ENCODE measurements at places on chromosomes 3 and 15.

- no peak overlapping the region for H3K27ac ChIP-seq
- DNase-seq: no peak
- H3K36me3 ChIP-seq: peaks cover 45% of the 10 kb centered on the region
- H3K27me3 ChIP-seq: no peaks in the 10 kb centered on the region
- peaks cover 13% of the 10 kb centered on the region for H3K4me1 ChIP-seq
Observed at GRCh38 chr15:34360298-34360697, 6.7 kb downstream of the LPCAT4 start.

DNA sequence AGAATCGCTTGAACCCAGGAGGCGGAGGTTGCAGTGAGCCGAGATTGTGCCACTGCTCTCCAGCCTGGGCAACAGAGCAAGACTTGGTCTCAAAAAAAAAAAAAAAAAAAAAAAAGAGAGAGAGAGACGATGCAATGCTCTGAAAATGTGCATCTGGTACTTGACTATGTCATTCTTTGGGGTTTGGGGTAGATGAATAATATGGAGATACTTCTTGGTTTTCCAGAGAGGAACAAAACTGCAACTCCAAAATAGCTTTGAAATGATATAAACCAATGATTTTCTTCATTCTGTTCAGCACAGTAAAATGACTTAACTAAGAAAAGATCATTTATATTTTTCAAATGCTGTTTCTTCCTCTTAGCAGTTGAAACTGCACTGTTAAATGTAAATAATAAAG lies 158.9 kb downstream of the ISL2 start:
- H3K27ac ChIP-seq: no peak overlapping the region
- peaks cover 1% of the 10 kb centered on the region for H3K36me3 ChIP-seq
- H3K4me1 ChIP-seq: no peaks in the 10 kb centered on the region
- no peak overlapping the region for H3K4me3 ChIP-seq
- DNase-seq: no peak
- no peaks in the 10 kb centered on the region for H3K27me3 ChIP-seq

DNA sequence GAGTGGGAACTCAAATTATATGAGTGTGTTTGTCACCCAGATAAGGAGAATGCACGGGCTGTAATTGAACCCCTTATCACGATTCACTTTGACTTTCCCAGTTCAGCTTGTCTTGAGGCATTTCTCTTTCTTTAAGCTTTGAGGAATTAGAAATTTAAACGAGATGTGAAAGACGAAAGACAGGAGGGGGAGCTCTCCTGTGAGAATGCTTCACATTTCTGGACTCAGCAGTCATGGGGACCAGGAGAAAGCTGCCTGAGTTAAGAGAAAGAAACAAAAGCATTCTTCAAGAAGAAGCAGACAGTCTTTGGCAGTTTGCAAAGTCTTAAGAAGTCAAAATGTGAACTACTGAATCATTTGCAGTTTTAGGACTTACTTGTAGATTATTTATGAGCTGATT lies 205.6 kb downstream of the NECTIN3 start:
- no peaks in the 10 kb centered on the region for H3K27me3 ChIP-seq
- H3K36me3 ChIP-seq: peaks cover 2% of the 10 kb centered on the region
- H3K4me1 ChIP-seq: peaks cover 5% of the 10 kb centered on the region
- no peak for DNase-seq
- H3K4me3 ChIP-seq: no peak overlapping the region
- H3K27ac ChIP-seq: no peak overlapping the region

GRCh38 chr15:78969687-78970349 lies 25.0 kb upstream of the CTSH start:
- H3K36me3 ChIP-seq: no peaks in the 10 kb centered on the region
- no peaks in the 10 kb centered on the region for H3K4me1 ChIP-seq
- peaks cover 3% of the 10 kb centered on the region for H3K27me3 ChIP-seq
- no peak overlapping the region for H3K27ac ChIP-seq
- no peak for DNase-seq

DNA sequence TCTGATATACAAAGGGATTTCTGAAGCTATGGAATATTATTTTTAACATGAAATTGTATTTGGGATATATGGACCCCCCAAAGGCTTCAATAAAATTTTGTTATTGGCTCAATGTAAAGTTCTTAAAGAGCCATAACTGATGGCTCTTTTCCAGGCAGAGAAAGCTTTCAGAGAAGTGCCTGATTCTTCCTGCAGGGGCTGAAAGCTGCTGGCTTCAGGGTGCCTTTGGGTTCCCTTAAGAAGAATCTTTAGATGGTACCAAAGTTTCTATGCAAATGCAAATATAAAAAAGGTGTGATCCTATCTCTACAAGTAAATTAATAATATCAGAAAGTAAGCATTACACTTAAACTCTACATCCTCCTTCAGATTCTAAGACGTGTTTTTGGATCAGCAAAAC lies 72.6 kb downstream of the NR2F2 start:
- H3K36me3 ChIP-seq: no peaks in the 10 kb centered on the region
- no peak overlapping the region for H3K4me3 ChIP-seq
- peaks cover 17% of the 10 kb centered on the region for H3K27me3 ChIP-seq
- H3K27ac ChIP-seq: no peak overlapping the region
- H3K4me1 ChIP-seq: no peaks in the 10 kb centered on the region

- H3K27ac ChIP-seq: no peak overlapping the region
- H3K36me3 ChIP-seq: no peaks in the 10 kb centered on the region
- no peak for DNase-seq
- H3K4me1 ChIP-seq: no peaks in the 10 kb centered on the region
Observed at GRCh38 chr3:123660900-123661299, 76.0 kb upstream of the HACD2 start.

GRCh38 chr3:114417675-114418074 lies 123.8 kb downstream of the TIGIT start:
- H3K4me3 ChIP-seq: no peak overlapping the region
- no peak for DNase-seq
- H3K27ac ChIP-seq: no peak overlapping the region
- H3K27me3 ChIP-seq: no peaks in the 10 kb centered on the region

GRCh38 chr15:69114331-69114928 lies 46.0 kb upstream of the GLCE start:
- H3K36me3 ChIP-seq: no peaks in the 10 kb centered on the region
- H3K4me3 ChIP-seq: no peak overlapping the region
- H3K4me1 ChIP-seq: peaks cover 13% of the 10 kb centered on the region
- H3K27me3 ChIP-seq: peaks cover 67% of the 10 kb centered on the region
- DNase-seq: no peak

GRCh38 chr3:172181932-172182586 lies 142.7 kb downstream of the FNDC3B start:
- peaks cover 14% of the 10 kb centered on the region for H3K36me3 ChIP-seq
- no peak overlapping the region for H3K27ac ChIP-seq
- peaks cover 15% of the 10 kb centered on the region for H3K4me1 ChIP-seq
- DNase-seq: no peak

GRCh38 chr3:150407051-150407807 lies 869 bp upstream of the TSC22D2 start:
- H3K27me3 ChIP-seq: peaks cover 9% of the 10 kb centered on the region
- H3K4me1 ChIP-seq: peaks cover 14% of the 10 kb centered on the region
- peak overlapping the region; percentile 90 for H3K27ac ChIP-seq
- peak overlapping the region; percentile 91 for H3K4me3 ChIP-seq
- peaks cover 5% of the 10 kb centered on the region for H3K36me3 ChIP-seq

DNA sequence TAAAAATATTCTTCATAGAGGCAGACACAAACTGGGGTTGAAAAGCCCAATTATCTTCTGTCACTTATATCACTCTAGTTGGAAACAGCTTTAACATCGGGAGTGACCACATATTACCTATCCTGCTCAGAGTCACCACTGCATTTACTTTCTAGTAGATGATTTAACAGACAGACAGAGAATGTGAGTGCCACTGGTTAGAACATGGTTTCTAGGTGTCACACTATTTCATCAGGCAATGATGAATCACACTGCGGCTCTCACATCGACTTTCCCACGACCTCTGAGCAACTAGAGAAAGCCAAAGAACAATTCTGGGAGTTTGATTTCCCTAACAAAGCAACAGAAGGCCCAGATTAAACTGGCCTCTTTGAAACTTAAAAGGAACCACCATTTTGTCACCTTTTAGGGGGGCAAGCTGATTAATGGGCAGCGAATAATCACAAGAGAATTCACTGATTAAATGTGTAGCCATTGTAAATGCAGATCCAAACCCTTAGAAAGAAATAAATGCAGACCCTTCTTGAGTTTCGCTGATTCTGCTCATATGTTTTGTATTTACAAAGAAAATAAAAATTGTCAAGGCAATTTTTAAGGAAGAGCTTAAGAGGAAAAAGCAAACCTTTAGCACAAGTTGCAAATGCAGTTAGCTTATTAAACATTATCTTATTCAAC lies 112.6 kb upstream of the KBTBD8 start:
- peaks cover 3% of the 10 kb centered on the region for H3K4me1 ChIP-seq
- H3K27ac ChIP-seq: no peak overlapping the region
- H3K36me3 ChIP-seq: no peaks in the 10 kb centered on the region
- H3K27me3 ChIP-seq: peaks cover 2% of the 10 kb centered on the region
- no peak for DNase-seq
- H3K4me3 ChIP-seq: no peak overlapping the region

DNA sequence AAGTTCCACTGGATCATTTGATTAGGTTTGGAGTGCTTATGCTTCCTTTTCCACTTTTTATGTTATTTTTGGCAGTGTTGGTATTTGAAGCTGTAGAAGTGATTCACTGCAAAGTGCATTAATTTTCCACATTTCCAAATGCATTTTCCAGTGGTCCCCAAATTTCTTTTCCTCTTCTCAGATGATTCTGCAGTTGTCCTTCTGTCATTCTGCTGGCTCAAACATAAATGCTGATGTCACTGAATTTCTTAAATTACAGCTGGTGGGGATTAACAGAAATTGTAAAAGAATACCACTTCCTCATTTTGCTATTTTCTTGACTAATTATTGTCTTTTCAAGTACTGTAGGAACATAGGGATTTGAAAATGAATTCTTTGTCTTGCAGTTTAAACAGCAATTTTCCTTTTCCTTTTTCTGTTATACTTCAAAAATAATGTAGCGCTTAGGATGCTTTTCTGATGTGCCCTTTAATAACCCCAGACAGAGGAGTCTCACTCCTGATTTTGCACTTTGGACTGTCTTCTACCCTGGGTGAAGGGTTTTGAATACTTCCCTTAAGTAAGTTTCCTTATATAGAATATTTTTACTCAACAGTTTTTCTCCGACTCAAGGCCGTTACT lies 25.0 kb downstream of the MITF start:
- no peak overlapping the region for H3K27ac ChIP-seq
- no peaks in the 10 kb centered on the region for H3K36me3 ChIP-seq
- DNase-seq: no peak
- peaks cover 5% of the 10 kb centered on the region for H3K4me1 ChIP-seq
- H3K4me3 ChIP-seq: no peak overlapping the region

GRCh38 chr3:126406389-126407296 lies 11.9 kb downstream of the CFAP100 start:
- H3K27ac ChIP-seq: no peak overlapping the region
- H3K36me3 ChIP-seq: no peaks in the 10 kb centered on the region
- H3K4me3 ChIP-seq: no peak overlapping the region
- peak; percentile 19 for DNase-seq
- H3K4me1 ChIP-seq: no peaks in the 10 kb centered on the region

GRCh38 chr3:154188846-154189245 lies 67.7 kb downstream of the ARHGEF26 start:
- H3K27me3 ChIP-seq: peaks cover 2% of the 10 kb centered on the region
- H3K4me3 ChIP-seq: no peak overlapping the region
- H3K36me3 ChIP-seq: no peaks in the 10 kb centered on the region
- DNase-seq: no peak
- no peak overlapping the region for H3K27ac ChIP-seq

DNA sequence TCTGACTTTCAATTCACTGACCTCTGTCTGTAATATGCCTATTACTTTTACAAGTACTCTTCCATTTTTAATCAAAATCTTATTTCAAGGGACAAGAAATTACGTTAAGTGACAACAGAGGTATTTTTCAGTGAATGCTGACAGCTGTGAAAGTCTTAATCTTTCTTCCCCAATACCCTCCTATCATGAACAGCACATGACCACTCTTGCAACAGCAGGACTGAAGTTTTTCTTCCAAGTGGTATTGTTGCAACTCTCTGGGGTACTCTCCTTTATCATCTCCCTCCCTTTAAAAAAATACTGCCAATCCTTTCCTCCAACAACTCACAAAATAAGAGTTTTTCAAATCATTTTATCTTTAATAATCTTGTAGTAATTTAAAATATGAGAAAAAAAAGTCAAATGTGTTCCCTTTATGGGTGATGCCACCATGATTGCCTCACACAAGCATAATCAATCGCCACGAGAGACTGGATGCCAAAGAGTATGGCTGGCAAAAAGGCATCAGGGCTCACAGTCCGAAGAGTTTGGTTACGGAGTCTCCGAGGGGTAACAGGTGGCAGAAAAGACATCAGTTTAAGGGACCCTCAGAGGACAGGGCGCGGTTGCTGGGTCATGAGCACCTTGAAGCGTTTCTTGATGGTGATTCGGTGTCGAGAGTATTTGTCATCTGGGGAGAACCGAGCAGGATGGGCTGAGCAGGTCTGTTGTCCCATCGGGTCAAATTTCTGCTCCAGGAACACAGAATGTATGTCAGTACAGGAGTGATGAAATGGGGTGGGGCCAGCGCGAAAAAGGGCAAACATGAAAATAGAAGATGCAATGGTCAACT lies 1.3 kb downstream of the NOP10 start:
- H3K36me3 ChIP-seq: peaks cover 23% of the 10 kb centered on the region
- H3K4me1 ChIP-seq: peaks cover 36% of the 10 kb centered on the region
- DNase-seq: no peak
- no peak overlapping the region for H3K4me3 ChIP-seq
- H3K27ac ChIP-seq: peak overlapping the region; percentile 67

- no peaks in the 10 kb centered on the region for H3K4me1 ChIP-seq
- no peak for DNase-seq
- no peak overlapping the region for H3K4me3 ChIP-seq
- H3K27me3 ChIP-seq: no peaks in the 10 kb centered on the region
Observed at GRCh38 chr3:40850861-40851260, 326.1 kb downstream of the ZNF621 start.

- DNase-seq: no peak
- H3K27me3 ChIP-seq: no peaks in the 10 kb centered on the region
- H3K36me3 ChIP-seq: peaks cover 9% of the 10 kb centered on the region
- peaks cover 7% of the 10 kb centered on the region for H3K4me1 ChIP-seq
- no peak overlapping the region for H3K27ac ChIP-seq
Observed at GRCh38 chr3:188520466-188520865, 366.5 kb downstream of the LPP start.

DNA sequence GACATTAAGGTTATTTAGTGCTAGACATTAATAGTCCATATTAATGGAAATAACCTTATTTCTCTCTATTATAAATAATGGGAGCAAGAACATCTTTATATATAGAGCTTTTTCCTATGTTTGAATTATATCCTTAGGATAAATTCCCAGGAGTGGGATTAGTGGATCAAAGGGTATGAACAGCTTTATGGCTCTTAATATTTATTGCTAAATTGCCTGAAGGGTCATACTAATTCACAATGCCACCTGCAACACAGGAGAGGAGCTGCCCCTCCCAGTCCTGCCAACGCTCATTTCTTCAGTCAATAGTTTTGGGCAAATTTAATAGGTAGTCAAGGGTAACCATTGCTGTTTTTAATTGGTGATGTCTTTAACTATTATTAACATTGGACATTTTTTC lies 48.9 kb upstream of the POLR2M start:
- DNase-seq: no peak
- no peak overlapping the region for H3K4me3 ChIP-seq
- H3K4me1 ChIP-seq: no peaks in the 10 kb centered on the region
- H3K27ac ChIP-seq: no peak overlapping the region
- peaks cover 36% of the 10 kb centered on the region for H3K27me3 ChIP-seq

GRCh38 chr3:127677541-127678314 lies 5.0 kb downstream of the ABTB1 start:
- peaks cover 9% of the 10 kb centered on the region for H3K4me1 ChIP-seq
- no peak overlapping the region for H3K4me3 ChIP-seq
- no peaks in the 10 kb centered on the region for H3K36me3 ChIP-seq
- no peaks in the 10 kb centered on the region for H3K27me3 ChIP-seq

Measured in activated CD8-positive, alpha-beta memory T cell treated with anti-CD3 and anti-CD28 coated beads, Interleukin-2, amount 10 ng/mL, durations not matched to agents 7 days and 5 days (primary cell).